ENCODE measurements at places on chromosomes 4 and X. TPM values are rescaled to one million over a fixed set of nuclear protein-coding genes. Genes with fewer than 3 reads are reported as not detected.

DNA sequence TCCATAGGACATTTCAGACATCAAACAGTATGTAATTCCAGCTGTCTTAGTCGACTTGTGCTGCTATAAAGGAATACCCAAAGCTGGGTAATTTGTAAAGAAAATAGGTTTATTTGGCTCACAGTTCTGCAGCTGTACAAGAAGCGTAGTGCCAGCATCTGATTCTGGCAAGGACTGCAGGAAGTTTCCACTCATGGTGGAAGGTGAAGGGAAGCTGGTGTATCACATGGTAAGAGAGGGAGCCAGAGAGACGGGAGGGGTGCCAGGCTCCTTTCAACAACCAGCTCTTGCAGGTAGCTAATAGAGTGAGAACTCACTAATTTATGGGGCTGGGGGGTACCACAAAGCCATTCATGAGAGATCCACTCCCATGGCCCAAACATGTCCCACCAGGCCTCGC, 253.0 kb upstream of the FGF13 start:
- no peak for DNase-seq

Gene MAPK10
- total RNA-seq = 32.1 TPM

- no peak for DNase-seq
Measured at GRCh38 chrX:9558615-9559014, 93.8 kb downstream of the TBL1X start.

DNA sequence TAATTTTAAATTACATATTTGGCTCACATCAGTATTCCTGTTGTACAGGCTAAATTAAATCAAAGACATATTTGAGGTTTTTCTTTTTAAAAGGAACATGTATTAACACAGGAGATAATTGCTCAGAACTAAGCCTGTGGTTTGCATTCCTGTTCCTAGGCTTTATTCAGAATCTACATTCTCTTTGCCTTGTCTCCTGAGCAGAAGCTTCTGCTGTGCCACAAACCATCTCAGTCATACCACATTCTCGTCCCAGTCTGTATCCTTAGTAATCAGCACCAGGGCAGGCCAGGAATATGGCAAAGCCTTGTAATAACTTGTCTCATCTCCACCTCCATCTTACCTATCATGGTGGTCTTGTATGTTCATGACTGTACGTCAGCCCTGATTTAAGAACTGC, 162.8 kb downstream of the ARHGAP24 start:
- no peak for DNase-seq

DNA sequence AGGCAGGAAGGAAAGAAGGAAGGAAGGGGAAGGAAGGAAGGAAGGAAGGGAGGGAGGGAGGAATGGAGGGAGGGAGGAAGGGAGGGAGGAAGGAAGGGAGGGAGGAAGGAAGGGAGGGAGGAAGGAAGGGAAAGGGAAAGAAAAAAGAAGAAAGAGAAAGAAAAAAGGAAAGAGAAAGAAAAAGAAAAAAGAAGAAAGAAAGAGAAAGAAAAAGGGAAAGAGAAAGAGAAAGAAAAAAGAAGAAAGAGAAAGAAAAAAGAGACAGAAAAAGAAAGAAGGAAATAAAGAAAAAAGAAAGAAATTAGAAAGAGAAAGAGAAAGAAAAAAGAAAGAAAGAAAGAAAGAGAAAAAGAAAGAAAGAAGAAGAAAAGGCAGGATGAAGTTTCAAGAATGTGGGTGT, 15.0 kb upstream of the NHSL2 start:
- DNase-seq = no peak

Gene WNK3
- total RNA-seq = 4.0 TPM

Gene GC
- total RNA-seq = 14.5 TPM

Gene LRP2BP
- 4.8 TPM for total RNA-seq

DNA sequence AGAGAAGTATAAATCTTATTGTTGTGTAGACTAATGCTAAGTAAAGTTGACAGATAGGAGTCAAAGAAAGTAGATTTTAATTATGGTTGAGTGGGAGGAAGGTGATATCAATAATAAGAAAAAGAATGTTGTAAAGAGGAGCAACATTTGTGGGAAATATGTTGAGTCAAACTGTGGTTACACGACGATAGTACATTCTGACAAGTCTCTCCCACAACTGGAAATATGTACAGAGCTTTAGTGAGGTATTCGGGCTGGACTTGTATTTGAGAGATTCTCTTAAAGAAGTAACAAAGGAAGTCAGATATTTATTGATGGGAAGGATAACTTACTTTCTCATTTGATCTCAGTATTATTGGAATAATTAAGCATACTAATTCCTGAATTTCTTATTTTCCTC, 525.3 kb upstream of the MAGEB2 start:
- DNase-seq = no peak

Gene GIMD1
- not detected for total RNA-seq

- DNase-seq = no peak
Measured at GRCh38 chr4:145446184-145446583, 35.5 kb upstream of the SMAD1 start.

GRCh38 chr4:6694177-6694901, 661 bp downstream of the S100P start:
- no peak for DNase-seq

DNA sequence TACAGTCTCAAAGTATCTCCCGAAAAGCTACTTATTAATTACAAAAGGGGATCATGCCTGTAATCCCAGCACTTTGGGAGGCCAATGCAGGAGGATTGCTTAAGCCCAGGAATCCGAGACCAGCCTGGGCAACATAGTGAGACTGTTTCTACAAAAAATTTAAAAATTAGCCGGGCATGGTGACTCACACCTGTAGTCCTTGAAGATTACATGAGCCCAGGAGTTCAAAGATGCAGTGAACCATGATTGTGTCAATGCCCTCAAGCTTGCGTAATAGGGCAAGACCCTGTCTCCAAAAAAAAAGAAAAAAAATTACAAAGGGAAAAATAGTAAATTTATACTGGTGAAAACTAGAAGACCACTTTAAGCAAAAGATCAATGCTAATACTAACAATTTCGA, 3.3 kb upstream of the PORCN start:
- no peak for DNase-seq

Gene PDZD4
- total RNA-seq = 11.1 TPM

DNA sequence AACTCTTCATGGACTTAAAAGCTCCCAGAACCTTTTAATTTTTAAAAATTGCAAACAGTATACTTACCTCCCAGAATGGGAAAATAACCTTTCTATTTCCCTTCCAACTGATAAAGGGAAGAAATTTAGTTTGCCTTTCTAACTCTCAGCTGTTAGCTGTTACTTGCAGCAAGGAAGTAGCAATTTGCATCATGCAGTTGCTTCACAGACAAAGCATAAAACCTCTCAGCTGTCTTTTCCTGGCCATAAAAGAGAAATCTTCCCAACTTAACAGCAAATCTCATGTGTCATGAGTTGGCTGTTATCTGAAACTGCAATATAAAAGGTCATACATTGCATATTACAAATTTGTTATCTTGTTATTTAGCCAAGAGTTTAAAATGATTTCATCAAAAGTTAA, 18.4 kb downstream of the C4orf17 start:
- DNase-seq = peak; percentile 35

- peak; percentile 73 for DNase-seq
Measured at GRCh38 chr4:67106861-67107460, 438.3 kb downstream of the CENPC start.

DNA sequence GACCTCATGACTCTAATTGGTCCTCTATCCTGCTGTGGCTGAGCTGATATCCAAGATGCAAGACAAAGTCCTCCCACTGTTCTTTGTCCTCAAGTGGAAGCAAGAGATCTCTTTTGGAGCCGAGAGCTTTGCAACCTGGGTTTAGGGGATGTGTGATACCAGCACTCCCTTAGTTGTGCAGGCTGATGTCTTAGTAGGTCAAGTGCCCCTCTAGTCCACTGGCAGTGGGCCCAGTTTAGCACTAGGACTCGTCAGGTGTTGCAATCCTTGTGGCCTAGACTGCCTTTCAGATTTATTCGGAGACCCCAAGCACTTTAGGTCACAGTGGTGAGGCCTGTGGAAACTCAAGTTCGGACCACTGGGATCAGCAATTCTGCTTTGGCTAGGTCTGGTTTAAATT, 64.0 kb downstream of the GPRASP3 start:
- DNase-seq = no peak

Gene CFAP99
- 0.45 TPM for total RNA-seq

Measured in stomach (tissue), 19 donors.